ENCODE measurements at places on chromosomes 2 and 18.

GRCh38 chr2:192438239-192438638 lies 243.5 kb upstream of the TMEFF2 start:
- no peak for DNase-seq

GRCh38 chr2:239027391-239028252 lies 179.7 kb downstream of the TWIST2 start:
- no peak for DNase-seq

DNA sequence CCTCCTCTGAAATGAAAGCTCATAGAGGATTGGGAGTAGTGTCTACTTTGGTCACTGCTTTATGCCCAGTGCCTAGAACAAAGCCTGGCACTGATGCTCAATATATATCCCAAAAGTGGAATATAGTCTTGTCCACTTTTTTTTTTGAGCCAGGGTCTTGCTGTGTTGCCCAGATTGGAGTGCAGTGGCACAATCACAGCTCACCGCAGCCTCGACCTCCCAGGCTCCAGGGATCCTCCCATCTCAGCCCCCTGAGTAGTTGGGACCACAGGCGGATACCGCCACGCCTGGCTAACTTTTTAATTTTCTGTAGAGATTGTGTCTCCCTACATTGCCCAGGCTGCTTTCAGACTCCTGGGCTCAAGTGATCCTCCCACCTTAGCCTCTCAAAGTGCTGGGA lies 3.8 kb downstream of the FKBP7 start:
- DNase-seq: no peak

DNA sequence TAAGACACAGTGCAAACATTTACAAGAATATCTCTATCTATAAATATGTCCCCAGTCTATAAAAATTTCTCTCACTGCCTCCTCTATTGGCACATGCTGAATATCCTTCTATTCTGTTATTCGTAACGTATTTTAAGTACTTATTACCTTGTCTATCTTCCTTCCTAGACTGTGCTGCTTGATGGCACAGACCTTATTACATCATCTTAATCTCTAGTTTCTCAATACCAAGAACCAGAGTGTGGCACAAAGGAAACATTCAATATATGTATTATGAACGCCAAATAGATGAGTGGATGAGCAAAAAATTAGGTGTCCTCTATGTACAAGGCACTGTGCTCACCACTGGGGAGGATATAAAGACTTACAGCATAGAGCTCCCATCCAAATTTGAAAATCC lies 282.8 kb downstream of the NBAS start:
- DNase-seq: no peak

DNA sequence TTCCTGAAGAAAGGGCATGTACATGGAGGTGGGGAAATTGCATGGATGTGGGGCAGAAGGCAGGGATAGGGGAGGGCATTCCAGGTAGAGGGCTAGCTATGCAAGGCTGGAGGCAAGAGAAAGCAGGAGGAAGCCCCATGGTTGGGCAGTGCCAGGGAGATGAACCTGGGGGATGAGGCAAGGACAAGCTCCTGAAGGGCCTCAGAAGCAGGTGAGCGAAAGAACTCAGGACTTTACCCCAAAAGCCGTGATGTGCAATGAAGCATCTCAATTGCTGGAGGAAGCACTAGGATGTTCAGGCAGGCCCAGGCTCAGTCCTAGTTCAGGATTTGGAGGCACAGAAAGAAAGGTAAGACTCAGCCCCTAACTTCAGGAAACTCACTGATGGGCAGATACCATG lies 117.0 kb upstream of the EPAS1 start:
- DNase-seq: no peak

GRCh38 chr18:55089610-55090009 lies 130.3 kb upstream of the CCDC68 start:
- no peak for DNase-seq

DNA sequence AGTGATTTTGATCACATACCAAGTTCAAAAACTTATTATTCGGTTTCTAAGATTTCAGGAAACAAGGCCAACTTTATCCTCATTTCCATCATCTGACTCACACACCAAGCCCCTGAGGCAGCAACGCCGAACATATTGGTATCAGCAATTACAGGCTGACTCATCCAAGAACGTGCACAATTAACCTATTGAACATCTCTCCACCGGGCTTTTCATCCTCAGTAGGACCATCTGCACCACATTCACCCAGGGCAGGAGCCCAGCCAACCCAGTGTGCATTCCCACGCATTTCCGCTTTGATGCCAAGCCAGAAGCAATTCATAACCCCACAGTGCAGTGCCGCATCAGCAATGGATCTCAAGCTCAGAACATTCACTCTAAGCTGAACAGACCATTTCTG lies 52.9 kb downstream of the SCG2 start:
- DNase-seq: no peak

DNA sequence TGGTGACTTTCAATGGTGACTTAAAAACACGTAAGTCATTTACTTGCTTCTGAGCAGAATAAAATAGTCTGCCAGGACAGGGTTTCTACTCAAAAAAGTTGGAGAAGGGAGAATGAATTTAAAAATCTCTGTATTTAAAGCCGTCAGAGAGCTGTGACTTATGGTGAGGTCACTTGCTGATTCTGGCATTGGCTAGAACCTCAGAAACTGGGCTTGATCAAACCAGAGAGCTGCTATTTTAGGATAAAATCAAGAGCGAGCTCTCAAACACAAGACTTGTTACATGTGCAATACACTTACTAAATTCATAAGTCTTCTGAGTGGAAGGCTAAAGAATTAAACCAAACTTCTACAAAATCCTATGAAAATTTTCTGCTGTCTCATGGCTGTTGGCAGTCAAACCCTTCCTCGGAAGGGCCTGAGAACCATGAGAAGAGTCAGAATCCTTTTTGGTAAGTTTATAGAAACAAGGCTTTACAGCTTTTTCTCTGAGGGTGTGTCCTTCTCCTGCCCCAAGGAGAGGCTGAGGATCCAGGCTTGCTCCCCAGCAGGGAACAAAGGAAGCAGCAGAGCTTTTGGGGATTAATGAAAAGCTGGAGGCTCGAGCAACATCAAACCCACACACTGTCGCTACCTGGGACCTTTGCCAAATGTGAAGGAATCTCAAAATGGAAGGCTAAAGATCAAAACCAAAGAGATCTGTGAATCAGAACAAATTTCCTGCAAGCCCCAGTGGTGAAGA lies 816.4 kb downstream of the SOCS6 start:
- no peak for DNase-seq

Data from KBM-7 (cell line).